ENCODE measurements at places on chromosomes 2 and 18.

- no peak for DNase-seq
Measured at GRCh38 chr2:241445426-241445825, 63.0 kb downstream of the STK25 start.

DNA sequence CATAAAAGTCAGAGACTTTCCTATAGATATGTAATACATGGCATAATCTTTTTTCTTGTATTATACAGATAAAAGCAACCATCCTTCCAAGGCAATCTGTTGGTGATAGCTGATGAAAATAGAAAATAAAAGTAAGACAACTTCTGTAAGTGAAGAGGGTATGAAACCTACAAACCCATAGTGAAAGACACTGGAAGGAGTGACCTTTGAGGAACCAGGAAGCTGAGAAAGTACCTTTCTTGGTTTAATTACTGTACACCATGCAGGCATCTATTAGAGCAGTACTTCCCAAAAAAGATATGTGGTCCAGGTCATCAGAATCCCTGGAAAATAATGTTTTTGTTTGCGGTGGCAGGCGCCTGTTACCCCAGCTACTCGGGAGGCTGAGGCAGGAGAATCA, 906.6 kb upstream of the KLHL29 start:
- DNase-seq: no peak

DNA sequence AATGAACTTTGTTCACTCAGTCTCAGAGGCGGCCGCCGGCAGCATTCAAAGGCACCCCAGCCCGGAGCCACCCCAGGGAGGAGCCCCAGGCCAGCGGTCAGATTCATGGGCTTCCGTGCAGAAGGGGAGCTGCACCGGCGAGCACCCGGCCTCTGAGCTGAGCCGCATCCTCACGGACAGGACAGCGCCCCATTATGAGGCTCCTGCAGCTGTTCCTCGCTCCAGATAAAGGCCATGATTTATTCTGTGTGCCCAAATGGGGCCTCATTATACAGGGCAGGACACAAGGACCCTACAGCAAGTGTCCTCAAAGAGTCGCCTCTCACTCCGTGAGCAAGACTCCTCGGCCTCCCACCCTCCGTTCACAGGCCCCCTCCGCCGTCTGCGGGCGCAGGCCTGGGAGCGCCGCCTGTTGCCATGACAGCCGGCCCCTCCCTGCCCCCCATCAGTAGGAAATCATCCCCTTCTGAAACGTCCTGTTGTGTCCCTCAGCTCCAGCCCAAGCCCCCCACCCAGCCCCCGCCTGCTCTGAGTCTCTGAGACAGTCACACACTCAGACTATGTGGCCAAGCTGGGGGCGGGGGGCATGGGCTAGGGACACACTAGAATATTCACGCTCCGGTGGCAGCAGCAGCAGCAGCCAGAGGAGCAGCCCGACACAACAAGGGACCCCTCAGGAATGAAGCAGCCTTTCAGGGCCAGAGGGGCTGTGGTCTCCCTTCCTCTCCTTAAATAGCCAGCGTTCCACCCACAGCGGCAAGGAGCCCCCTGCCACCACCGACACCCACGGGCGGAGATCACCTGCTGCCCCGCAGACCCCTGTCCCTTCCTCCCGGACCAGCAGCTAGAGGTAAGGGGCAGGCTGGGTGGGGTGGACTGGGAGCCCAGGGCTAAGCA, at the start of gene GPR17:
GPR17 (plus strand) TSS at position 759 of the 897 bp plus-strand sequence. CDS start 4,583 bp downstream, outside the sequence.
- DNase-seq: no peak

- DNase-seq: no peak
Measured at GRCh38 chr2:17815468-17816184, 634 bp upstream of the MSGN1 start.

GRCh38 chr18:28115149-28115550, 61.8 kb downstream of the CDH2 start:
- no peak for DNase-seq

- no peak for DNase-seq
Measured at GRCh38 chr2:202113571-202114142, 40.6 kb downstream of the KIAA2012 start.

GRCh38 chr2:206472094-206472493, 28.8 kb downstream of the ADAM23 start:
- DNase-seq: no peak

GRCh38 chr2:218880102-218880858, at the start of gene WNT10A:
Gene WNT10A (plus strand): TSS chr2:218880852. CDS start chr2:218880996, 144 bp downstream.
- DNase-seq: peak; percentile 92

DNA sequence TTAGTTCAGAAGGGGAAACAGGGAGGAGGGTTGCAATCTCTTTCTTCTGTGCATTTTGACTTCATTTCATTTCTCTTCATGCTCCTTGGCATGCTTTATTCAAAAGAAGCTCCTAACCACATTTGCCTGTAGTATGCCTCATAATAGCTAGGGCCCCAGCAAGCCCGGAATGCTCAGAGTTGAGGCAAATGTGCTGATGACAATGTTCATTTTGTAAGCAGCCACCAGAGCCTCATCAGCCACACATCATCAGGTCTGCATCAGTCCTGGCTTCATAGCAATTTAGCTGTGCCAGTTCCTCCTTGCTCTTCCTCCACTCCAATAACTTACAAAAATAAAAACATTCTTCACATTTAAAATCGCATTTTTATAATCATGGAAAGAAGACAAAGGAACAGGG, 65.4 kb upstream of the MMADHC start:
- DNase-seq: no peak

DNA sequence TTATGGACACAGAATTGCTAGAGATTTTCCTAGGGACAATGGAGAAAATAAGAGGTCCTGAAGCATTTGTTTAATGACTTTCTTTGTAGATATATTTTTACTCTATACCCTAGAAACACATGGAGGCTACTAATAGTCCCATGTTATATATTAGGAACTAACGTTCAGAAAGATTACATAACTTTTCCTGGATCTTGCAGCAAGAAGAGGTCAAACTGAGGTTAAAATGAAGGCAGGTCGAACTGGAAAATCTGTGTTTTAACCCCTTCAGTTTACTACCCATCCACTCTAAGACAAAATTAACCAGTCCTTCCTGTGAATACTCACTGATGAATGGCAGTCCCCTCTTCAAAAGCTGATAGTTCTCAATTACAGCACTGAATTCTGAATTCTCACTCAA, 1415.8 kb upstream of the CELF4 start:
- DNase-seq: no peak

DNA sequence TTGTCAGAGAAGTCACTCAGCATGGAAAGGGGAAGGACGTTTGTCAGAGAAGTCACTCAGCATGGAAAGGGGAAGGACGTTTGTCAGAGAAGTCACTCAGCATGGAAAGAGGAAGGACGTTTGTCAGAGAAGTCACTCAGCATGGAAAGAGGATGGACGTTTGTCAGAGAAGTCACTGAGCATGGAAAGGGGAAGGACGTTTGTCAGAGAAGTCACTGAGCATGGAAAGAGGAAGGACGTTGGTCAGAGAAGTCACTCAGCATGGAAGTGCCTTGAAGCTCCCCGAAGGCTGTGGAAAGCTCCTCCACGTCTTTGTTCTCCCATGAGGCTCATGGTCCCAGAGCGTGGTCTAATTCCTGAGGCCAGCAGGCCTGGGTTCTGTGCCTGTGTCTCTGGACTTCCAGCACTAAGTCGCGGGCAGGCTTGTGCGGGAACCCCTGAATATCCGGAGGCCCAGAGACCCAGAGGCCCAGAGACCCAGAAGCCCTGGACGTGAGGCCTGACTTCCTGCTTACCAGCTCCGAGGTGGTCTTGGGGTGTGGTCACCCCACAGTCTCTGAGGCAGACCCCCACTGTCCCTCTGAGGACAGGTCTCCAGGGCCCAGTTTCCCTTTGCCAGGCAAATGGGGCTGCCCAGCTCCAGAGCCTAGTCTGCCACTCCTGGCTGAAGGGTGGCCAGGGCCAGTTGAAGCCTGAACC, 70.4 kb upstream of the TWIST2 start:
- no peak for DNase-seq

DNA sequence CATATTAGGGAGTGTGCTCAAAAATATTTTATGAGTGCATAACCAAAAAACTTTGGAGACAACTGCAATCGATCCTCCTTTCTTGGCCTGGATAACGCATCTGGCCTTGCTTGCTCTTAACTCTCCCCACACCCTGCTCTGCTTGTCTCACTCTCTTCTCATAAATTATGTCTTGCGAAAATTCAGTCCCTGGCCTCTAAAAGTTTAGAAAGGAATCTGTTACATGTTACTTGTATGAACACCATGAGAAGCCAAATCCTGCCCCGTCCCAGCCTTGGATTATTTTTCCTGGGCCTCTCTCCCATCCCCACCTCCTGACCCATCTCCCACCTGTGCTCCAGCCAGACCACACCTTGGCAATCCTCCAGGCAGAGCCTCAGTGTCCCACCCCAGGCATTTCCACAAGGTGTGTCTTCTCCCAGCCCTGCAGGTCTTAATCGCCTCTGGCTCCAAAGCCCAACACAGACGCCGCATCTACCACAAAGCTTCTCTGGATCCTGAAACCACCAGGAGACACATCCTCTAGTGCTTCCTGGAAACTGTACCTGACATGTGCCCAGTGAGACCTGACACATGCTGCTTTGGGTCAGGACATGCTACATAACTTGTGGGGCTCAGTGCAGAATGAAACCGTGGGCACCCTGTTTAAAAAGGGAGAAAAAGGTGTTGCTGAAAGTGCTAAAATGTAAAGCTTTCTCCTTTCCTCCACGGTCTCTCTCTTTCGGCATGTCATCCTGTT, 99.6 kb upstream of the ST3GAL5 start:
- no peak for DNase-seq

DNA sequence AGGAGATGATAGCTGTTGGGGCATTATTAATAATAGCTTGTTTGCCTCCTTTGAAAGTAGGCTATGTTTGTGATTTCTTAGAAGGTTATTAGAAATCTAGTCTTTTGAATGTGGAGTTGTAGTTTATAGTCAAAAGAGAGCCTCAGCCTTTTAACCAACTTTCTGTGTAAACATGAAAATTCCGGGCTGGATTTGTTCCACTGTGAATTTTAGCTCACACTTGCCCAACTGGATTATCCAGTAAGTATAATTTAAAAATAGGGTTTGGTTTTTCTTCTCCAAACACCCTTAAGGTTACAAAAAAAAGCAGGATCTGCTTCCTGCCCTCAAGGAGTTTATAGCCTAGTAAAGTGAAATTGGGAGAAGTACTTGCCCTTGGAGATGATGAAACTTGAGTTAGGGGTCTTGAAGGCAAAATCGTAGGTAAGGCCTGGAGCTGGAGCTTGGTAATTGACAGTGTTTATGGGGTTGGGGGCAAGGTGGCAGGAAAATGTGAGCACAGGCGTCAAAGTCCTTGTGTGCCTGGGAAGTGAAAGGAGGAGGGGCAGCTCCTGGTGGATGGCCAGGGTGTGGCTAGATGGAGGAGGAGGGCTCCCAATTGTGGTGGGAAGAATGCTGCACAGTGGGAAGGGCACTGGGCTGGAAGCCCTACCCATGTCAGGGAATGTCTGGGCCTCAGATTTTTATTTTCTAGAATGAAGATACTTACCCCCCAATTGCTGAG, 21.3 kb downstream of the ITGA6 start:
- DNase-seq: no peak

- no peak for DNase-seq
Measured at GRCh38 chr18:48172226-48173006, 236.8 kb downstream of the ZBTB7C start.

DNA sequence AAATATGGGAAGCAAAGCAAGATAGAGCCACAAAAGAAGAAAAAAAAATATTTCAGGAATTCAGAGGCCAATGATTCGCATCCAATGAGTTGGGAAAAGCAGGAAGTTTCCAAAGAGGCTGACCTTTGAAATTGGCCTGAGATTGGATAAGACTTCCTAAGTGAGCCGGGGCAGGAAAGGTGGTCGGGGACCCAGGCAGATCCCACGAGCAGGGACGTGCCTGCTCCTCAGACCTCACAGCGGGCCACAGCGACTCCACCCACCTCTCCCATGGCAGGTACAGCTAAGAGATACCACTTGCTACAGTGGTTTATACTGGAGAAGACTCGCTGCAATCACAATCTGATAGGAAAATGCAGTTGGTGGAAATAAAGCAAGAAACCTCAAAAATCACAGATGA, 102.8 kb upstream of the SALL3 start:
- no peak for DNase-seq

- no peak for DNase-seq
Measured at GRCh38 chr2:175811971-175812370, 190.1 kb downstream of the LNPK start.

- DNase-seq: no peak
Measured at GRCh38 chr18:5541644-5542043, 2.2 kb downstream of the EPB41L3 start.

DNA sequence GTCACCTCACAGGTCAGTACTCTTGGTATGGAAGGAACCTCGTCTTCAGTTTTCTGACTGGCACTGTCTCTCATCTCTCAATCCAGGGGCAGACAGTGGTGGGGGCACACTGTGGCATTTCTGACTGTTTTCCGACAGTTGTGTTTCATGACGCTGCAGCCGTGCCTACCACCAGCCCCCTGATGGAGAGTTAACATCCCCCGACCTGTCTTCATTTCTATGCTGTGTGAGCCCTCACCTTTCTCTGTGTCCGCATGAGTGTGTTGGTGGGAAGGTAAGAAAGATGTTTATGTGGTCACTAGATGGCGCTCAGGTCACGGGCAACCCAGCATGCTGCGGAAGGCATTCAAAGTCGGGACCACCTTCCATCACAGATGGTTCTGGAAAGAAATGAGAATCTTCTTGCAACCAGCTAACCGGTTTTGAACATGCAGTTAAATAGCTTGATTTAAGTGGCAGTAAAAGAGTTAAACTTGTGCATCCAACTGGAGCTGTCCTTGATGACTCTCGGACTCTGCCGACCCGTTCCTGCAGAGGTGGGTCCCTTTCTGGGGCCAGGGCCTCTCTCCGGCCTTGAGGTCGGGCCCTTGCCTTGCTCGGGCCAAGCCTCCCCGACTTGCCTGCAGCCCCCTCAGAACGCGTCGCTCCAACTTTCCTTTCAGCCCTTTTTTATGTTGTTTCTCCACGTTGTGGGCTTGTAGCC, 92.4 kb downstream of the DYSF start:
- peak; percentile 20 for DNase-seq

- no peak for DNase-seq
Measured at GRCh38 chr2:133286326-133286922, 281.8 kb downstream of the NCKAP5 start.

- DNase-seq: no peak
Measured at GRCh38 chr2:229202646-229203045, 68.4 kb downstream of the PID1 start.

- no peak for DNase-seq
Measured at GRCh38 chr2:39160982-39161381, 40.1 kb upstream of the SOS1 start.

DNA sequence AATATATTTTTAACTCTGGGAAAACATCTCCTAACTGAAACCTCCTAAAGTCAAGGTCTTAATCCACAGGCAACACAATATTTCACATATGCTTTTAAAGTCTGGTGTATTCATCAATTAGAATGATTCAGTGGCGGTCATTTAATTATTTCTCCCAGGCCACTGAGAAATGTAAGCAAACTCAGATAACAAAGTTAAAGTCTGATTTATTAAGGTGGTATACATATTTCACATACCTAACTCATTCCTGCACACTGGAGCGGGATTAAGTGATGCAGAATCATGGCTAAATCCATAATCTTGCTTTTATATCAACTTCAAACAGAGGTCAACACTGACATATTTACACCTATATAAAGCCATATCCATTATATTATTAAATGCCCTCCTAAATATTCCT, 43.7 kb downstream of the FRZB start:
- no peak for DNase-seq
